Bronchial epithelial cell (primary cell): ENCODE measurements at places on chromosomes 1 and 21. TPM values are rescaled to one million over a fixed set of nuclear protein-coding genes. Genes with fewer than 3 reads are reported as not detected.

DNA sequence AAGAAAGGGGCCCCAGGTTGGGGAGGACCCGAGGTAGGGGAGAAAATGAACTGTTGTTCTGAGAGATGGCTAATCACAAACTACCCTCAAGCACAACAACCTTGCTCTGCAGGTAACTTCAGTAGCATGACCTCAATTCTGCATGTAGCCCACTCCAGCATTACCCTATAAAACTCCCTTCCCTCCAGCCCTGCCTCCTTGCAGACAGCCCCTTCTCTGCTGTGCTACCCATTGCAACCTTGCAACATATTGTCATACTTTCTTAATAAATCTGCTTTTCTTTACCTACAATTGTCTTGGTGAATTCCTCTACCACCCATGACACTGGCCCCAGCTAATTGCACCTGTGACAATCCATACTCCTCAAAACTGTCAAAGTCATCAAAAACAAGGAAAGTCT is 428.9 kb downstream of the MATN1 start:
- no peak for DNase-seq

DNA sequence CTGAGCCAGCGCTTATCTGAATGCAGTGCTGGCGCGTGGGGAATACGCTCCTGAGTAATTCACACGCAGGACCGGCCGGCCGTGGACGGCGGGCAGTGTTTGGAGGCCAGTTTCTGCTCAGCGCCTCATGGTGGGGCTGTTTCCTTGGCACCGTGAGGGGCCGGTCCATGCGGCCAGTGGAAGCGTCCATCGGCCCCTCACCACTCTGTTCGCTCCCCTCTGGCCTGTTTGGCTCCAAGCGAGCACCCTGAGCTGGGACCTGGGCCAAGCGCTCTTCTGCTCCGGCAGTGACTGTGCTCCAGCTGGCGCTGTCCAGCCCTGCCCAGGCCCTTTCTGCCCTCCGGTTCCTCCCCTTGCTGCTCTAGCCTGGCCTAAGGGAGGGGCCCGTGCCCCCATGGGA is 16.3 kb upstream of the PLCH2 start:
- DNase-seq, result no peak

- peak; percentile 69 for DNase-seq
These were observed 1532.7 kb upstream of the TPTE start for GRCh38 chr21:8988696-8989095.

- DNase-seq, result no peak
These were observed 944 bp upstream of the AGO3 start for GRCh38 chr1:35929730-35930592.

HHIPL2 gene
- total RNA-seq, result under 0.01 and 0.13 TPM in 2 replicates
